ENCODE measurements at places on chromosomes 5 and 9. TPM values are rescaled to one million over a fixed set of nuclear protein-coding genes. Genes with fewer than 3 reads are reported as not detected.

Gene ZBTB6
- 5.9 TPM for total RNA-seq

GRCh38 chr9:133375116-133375723 is 640 bp downstream of the SURF4 start:
- DNase-seq = no peak
- no peaks in the 10 kb centered on the region for H3K27me3 ChIP-seq
- H3K27ac ChIP-seq = peak overlapping the region; percentile 86
- H3K36me3 ChIP-seq = no peaks in the 10 kb centered on the region

DNA sequence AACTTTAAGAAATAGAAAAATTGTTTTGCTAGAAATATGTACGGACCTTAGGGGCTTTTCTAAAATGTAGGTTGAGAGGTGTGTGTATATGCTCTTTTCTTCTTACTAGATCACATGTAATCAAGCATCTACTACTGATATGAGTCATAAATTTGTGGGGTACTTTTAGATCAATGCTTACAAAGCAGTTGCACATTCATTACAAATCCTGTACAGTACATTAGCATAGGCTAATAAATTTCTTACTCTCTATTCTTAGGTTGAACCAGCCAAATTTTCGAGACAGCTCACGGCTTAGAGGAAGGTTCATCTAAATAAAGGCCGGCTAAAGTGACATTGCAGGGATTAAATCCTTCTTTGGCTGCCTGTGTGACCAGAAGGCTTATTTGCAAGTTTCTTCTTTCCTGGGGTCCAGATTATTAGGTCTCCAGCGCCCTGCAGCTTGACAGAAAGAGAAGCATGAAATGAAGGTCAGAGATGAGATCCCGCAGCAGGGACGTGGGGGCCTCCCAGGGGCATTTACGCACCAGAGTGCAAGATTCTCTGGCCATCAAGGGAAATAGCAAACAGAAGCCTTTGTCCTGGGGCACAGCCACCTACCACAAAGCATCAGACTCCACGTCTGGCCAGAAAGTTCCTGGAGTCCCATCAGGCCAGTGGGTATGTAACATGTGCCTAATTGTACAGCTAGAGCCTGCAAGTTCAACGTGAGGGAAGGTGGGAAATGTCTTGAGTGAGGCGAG is 53.0 kb downstream of the NIM1K start:
- H3K4me3 ChIP-seq = no peak overlapping the region
- H3K4me1 ChIP-seq = no peaks in the 10 kb centered on the region
- H3K27ac ChIP-seq = no peak overlapping the region
- H3K36me3 ChIP-seq = no peaks in the 10 kb centered on the region

DNA sequence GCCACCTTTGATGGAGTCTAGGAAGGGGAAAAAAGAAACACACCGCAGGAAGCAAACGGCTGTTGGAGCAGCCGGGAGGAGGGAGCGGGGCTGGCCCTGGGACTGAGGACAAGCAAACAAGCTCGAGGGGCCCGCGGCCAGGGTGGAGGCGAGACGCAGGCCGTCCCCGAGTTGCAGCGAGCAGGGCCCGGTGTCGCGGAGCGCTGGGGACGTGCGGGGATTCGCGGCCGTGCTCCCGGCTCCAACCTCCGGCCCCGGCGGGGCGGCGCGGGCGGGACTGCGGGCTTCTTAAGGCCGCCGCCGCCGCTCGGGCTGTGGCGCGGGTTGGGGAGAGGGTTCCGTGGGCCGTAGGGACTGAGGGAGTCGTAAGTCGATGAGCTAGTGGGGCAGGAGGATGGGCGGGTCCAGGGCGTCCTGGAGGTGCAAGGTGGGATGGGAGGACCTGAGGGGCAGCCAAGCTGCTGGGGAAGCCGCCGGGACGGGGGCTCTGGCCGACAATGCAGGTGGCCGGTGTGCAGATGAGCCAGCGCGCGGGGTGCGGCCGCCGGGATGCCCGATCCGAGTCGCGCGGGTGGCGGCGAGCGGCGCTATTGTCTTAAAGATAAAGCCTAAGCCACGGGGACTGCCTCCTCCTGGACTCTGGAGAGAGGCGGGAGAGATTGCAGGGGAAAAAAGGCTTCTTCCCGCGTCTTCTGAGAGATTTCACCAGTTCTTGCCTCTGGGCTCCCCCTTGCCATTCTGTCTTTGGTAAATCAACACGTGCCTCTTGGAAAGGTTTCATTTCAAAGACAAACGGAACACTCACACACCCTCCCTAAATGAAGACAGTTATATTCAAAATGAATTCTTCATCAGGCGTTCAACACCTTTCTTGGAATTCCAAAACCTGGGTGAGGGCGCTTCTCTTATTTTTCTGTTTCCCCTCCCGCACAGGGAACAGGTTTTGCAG is 1.6 kb upstream of the HAPLN1 start:
- H3K4me3 ChIP-seq = peak overlapping the region; percentile 64
- H3K27ac ChIP-seq = no peak overlapping the region
- peaks cover 15% of the 10 kb centered on the region for H3K4me1 ChIP-seq
- no peak for DNase-seq

- no peak overlapping the region for H3K27ac ChIP-seq
- H3K4me3 ChIP-seq = no peak overlapping the region
- H3K4me1 ChIP-seq = no peaks in the 10 kb centered on the region
- H3K27me3 ChIP-seq = no peaks in the 10 kb centered on the region
- H3K36me3 ChIP-seq = no peaks in the 10 kb centered on the region
- no peak for DNase-seq
These were observed 56.0 kb upstream of the HMHB1 start for GRCh38 chr5:143755966-143756365.

GRCh38 chr5:157323107-157323706 is 57.3 kb downstream of the CYFIP2 start:
- no peak overlapping the region for H3K4me3 ChIP-seq
- no peaks in the 10 kb centered on the region for H3K4me1 ChIP-seq
- no peaks in the 10 kb centered on the region for H3K36me3 ChIP-seq
- DNase-seq = no peak

DNA sequence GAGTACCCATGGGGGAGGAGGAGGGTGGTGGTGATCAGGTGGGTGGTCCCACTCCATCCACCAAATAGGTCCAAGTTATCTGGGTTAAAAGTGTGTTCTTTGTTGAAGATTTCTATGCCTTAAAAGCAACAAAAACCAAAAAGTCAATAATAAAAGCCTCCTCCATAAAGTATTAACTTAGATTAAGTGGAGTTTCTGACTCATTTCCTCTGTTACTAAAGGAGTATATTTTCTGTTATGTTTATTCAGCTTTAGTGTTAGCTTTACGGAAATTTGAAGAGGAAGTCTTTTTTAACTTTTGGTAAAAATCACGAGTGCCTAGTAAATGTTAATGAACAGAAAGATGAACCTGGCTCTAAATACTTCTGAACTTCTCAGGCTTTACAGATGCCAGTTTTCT is 17.8 kb downstream of the FBXO38 start:
- H3K27me3 ChIP-seq = no peaks in the 10 kb centered on the region
- H3K4me1 ChIP-seq = no peaks in the 10 kb centered on the region
- no peak overlapping the region for H3K4me3 ChIP-seq
- H3K36me3 ChIP-seq = peaks cover 47% of the 10 kb centered on the region

- no peak overlapping the region for H3K27ac ChIP-seq
- H3K4me3 ChIP-seq = no peak overlapping the region
- no peak for DNase-seq
- no peaks in the 10 kb centered on the region for H3K36me3 ChIP-seq
- H3K4me1 ChIP-seq = peaks cover 16% of the 10 kb centered on the region
- H3K27me3 ChIP-seq = no peaks in the 10 kb centered on the region
These were observed 81.0 kb upstream of the EQTN start for GRCh38 chr9:27377811-27378456.
